ENCODE measurements at places on chromosomes 7 and 10.

DNA sequence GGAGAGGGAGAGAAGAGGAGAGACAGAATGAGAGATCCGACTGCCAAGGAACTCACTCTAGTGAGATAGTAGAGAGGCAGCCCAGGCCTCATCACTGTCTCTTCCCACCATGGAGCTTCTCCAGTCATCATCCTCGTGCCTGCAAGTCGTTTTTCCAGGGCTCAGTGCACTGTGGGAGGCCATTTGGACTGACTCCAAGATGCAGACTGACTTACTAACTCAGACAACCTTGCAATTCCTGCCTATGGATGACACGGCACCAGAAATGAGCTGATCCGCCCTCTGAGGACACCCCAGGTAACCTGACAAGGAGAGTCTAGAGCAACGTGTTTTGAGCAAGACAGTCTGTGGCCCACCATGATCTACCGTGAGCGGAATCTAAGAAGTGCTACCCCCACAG lies 154.9 kb downstream of the GLI3 start:
- DNase-seq, result no peak

- no peak for DNase-seq
Observed at GRCh38 chr7:18357691-18358090, 137.9 kb upstream of the HDAC9 start.

- DNase-seq, result no peak
Observed at GRCh38 chr10:35693800-35694199, 51.7 kb upstream of the FZD8 start.

DNA sequence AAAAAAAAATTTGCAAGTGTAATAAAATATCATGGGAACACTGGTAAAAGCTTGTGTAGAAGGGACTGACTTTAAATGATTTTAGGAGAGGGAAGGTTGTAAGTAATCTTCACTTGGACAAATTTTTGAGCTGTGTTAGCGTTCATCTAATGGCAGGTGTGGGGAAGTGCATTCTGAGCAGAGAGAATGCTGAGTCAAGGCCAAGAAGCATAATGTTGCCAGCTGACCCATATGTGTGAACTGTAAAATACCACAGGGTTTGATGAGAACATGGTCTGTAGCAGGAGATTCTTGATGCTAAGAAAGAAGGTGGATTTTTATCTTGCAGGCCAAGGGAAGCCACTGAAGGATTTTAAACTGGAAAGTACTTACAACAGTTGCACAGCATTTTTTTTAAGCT lies 98.2 kb upstream of the ZNF32 start:
- DNase-seq, result no peak

DNA sequence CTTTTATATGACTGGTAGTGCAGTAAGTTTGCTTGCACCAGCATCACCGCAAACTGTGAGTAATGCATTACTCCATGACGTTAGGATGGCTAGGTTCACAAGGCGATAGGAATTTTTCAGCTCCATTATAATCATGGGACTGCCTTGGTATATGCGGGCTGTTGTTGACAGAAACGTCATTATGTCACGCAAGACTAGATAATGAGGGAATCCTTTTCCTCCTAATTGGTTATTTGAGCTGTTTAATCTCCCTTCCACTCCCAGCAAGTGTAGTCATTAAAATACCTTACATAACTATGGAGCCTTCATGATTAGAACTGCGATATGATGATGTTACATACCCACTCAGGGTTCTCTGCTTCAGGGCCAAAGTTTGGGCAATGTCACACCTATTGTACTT lies 17.3 kb downstream of the KLLN start:
- no peak for DNase-seq

GRCh38 chr7:44223362-44224079 lies 22.7 kb downstream of the YKT6 start:
- no peak for DNase-seq

DNA sequence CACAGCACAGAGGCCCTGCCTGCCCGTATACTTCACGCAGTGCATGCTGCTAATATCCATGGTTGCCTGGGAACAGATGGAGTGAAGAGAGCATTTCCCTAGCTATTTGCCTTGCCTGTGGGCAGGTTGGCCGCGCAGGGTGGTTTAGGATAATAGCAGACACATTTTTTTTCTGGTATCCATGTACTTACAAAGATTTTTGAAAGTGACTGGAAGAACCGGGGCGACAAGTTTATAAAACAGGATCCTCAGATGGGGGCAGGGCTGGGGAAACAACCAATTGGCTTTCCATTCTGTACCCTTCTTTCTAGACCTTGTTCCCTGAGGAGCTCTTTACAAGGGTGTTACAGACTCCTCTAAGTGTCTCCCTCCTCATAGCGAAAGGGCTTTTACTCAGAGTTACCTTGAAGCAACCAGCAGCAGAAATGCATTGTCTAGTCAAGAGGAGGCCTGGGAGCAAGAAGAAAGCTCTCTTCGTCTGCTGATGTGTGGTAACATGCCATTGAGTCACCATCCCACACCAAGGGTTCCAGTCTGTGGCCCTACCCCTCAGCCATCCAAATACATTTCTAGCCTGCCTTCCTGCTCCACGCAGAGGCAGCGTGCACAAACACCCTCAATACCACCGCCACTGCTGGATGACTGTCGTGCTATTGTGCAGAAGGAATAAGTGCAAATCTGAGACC lies 31.5 kb downstream of the MTURN start:
- no peak for DNase-seq

- no peak for DNase-seq
Observed at GRCh38 chr7:55127622-55128081, 108.8 kb downstream of the EGFR start.

GRCh38 chr7:5270788-5271187 lies 12.0 kb upstream of the SLC29A4 start:
- no peak for DNase-seq

GRCh38 chr7:43553999-43554398 lies 28.9 kb upstream of the STK17A start:
- DNase-seq, result no peak

GRCh38 chr7:22268884-22269421 lies 88.0 kb downstream of the RAPGEF5 start:
- DNase-seq, result no peak

- DNase-seq, result no peak
Observed at GRCh38 chr10:31693491-31693890, 235.1 kb downstream of the ARHGAP12 start.

GRCh38 chr10:121823993-121824463 lies 103.8 kb downstream of the ATE1 start:
- DNase-seq, result peak; percentile 3

GRCh38 chr7:67593794-67594193 lies 597.2 kb downstream of the TYW1 start:
- no peak for DNase-seq

DNA sequence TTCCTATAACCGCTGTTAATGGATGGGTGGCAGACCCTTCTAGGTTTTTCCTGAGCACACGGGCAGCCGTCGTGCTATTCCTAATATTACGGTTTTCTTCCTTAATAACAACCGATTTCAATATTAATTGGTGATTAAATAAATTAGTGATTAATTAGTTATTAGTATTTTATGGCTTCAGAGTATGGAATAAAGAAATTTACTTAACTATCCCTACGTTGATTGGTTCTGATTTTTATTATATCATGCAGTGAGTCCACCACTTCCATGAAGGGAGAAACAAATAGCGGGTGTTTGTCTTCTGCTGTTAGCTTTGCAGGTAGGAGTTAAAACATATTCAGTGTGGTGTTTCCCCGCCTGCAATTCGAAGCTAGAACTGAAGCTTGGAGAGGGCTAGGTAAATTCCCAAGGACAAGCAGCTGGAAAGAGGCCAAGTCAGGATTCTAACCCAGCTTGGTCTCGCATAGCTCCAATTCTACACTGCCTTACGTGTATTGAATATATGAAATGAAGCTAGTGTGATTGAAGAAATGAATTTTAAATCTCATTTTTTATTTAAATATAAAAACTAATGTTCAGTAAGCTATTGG lies 928 bp upstream of the CSTF2T start:
- peak; percentile 27 for DNase-seq

DNA sequence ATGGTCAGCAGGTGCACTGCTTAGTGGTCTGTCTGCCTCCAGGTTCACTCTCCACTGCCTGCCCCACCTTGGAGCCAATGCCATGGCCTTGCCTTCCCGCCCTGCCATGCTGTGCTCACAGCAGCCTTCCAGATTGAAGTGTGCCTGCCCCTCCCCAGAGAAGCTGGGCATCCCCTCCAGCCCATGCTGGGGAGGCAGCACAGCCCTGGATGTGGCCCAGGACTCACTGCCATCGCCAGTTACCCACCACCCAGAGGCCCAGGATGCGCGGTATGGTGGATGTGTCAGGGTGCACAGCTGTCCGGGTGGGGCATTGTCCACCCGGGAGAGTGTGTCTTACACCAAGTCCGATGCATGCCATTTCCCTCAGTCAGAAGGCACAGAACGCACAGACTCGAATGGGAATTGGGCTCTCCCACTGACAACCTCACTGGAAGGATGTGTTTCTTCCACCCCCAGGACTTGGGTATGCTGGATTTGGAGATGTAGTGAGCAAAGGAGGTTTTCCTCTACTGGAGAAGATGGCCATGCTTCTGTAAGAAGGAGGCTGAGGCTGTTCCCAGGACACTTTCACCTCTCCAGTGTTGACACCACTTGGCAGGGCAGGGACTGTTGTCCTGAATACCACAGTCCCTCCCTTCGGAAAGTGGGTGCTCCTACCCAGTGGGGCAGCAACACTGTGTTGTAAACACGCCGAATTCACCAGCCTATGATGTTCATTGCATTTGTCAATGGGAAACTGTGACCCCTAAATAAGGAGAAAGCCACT lies 122.0 kb downstream of the ADARB2 start:
- DNase-seq, result no peak

GRCh38 chr7:71465741-71466189 lies 333.8 kb downstream of the GALNT17 start:
- DNase-seq, result no peak

DNA sequence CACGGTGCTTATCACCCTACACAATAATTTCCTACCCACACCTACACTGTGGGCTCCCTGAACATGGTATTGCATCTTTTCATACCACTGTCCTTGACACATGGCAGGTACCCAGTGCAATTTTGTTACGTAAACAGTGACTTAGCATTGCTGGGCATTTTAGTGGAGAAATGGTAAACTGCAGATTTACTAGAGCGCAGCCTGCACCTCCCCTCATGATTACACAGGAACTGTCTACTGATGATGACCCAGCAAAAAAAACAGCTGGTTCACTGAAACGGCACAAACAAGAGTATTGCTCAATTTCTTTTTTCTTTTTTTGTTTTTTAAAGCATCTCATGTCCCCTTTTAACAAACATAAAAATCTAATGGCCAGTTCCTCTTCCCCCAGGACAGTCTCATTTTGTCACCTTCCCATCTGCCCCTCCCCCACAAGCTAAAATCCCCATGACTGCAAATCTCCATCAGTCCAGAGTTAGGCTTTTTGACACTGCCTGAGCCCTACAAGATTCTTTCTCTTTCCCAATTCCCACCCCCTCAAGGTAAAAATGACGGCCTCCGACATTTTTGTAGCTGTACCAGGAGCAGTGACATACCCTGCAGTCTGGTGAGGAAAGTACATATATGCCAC lies 2.8 kb downstream of the ZNF746 start:
- no peak for DNase-seq

DNA sequence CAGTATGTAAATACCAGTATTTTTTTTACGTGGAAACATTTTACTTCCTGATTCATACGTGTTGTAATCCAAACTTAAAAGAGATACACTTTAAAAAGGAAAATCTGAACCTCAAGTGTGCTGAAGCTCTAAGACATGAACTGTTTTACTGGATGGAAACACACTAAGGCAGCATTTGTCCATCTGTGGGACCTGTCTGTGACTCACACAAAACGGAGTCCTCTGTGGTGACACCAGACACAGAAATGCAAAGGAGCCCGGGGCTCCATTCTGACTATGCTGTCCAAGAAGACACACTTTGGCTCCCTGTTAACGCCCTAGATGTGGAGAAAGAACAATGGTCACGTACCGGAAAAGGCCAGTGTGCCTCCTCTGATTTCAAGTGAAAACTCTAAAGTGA lies 23.9 kb downstream of the RNF133 start:
- no peak for DNase-seq

DNA sequence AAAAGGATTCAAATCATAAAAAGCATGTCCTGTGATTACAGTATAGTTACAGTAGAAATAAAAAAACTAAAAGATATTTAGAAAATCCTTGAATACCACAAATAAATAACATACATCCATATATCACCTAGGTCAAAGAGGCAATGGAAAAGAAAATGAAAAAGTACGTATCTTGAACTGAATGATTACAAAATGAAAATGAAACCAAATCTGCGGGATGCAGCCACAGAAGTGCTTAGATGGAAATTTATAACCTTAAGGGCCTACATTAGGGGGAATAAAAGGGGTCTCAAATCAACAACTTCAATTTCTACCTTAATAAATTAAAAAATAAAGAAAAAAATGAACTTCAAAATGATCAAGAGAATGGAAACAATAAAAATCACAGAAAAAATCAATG lies 879.0 kb upstream of the CELF2 start:
- DNase-seq, result no peak

GRCh38 chr10:12782537-12782936 lies 219.0 kb downstream of the CCDC3 start:
- DNase-seq, result peak; percentile 25

- DNase-seq, result peak; percentile 65
Observed at GRCh38 chr7:141563956-141564623, 12.9 kb downstream of the AGK start.

- DNase-seq, result no peak
Observed at GRCh38 chr7:46930366-46930765, 651.5 kb downstream of the TNS3 start.

GRCh38 chr10:119786117-119786769 lies 60.4 kb downstream of the INPP5F start:
- no peak for DNase-seq

- DNase-seq, result no peak
Observed at GRCh38 chr7:146956321-146956720, 839.7 kb downstream of the CNTNAP2 start.

- no peak for DNase-seq
Observed at GRCh38 chr10:17009212-17009700, 120.4 kb downstream of the CUBN start.

DNA sequence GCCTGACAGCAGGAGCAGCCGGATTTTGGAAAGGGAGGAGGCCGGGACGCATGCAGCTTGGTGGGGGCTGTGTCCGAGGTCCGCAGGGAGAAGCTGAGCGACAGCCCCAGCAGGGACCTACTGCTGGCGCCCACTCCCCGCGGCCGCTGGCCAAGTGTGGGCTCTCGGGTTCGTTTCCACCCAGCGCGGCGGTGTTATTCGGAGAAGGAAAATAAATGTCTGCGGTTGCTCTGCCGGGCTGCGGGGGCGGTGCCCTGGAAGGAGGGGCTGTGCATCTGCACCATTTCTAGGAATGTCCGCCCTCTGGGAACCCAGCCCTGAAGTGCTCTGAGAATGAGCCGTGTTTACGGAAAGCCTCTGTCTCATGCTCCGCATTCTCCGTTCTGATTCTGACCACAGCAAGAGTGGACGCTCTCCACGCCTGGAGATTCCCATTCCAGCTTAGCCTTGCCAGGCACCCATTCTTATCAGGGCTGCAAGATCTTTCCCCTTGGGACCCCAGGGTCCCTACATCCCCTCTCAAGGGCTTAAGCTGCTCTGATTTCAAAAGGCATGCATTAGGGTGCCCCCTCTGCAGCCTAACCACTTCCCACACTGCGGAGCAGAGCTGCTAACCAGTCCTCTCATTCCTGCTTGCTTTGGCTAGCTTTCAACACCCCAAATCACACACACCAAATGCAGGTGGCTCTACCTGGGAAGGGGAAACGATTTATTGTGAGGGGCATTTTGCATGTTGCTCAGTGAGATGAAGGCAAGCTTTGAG lies 256.6 kb upstream of the GLI3 start:
- peak; percentile 3 for DNase-seq

GRCh38 chr7:157407512-157408257 lies 70.9 kb downstream of the DNAJB6 start:
- no peak for DNase-seq

All from stimulated activated CD4-positive, alpha-beta T cell treated with anti-CD3 and anti-CD28 coated beads, Interleukin-4, amount 100 ng/mL, for 24 hours (primary cell).